Osteoblast (primary cell): ENCODE measurements at places on chromosomes 3 and 15. TPM values are rescaled to one million over a fixed set of nuclear protein-coding genes. Genes with fewer than 3 reads are reported as not detected.

DNA sequence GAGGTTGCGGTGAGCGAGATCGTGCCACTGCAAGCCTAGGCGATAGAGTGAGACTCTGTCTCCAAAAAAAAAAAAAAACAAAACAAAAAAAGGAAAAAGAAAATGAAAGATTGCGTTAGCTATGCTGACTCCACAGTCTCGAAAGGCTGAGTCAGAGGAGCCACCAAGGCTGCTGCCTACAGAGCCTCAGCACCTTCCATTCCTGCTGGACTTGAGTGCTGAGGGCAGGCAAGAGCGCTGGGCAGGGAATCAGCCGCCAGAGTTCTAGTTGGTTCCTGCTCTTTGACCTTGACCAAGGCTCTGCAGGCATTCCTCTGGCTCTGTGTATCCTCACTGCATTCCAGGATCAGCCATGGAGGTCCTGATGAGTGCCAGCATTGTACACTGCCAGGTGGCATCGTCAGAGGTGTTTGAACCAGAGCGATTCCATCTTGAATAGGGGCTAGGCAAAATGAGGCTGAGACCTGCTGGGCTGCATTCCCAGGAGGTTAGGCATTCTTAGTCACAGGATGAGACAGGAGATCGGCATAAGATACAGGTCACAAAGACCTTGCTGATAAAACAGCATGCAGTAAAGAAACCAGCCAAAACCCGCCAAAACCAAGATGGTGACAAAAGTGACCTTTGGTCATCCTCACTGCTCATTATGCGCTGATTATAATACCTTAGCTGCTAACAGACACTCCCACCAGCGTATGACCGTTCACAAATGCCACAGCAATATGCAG is 5.9 kb downstream of the MESP2 start:
- no peak overlapping the region for H3K4me3 ChIP-seq
- H3K27ac ChIP-seq, result peak overlapping the region; percentile 19
- peaks cover 22% of the 10 kb centered on the region for H3K36me3 ChIP-seq
- DNase-seq, result peak; percentile 95
- no peaks in the 10 kb centered on the region for H3K27me3 ChIP-seq

Gene SH2D7
- total RNA-seq, result not detected in 2 replicates

Gene TLR9
- total RNA-seq, result not detected in 2 replicates

DNA sequence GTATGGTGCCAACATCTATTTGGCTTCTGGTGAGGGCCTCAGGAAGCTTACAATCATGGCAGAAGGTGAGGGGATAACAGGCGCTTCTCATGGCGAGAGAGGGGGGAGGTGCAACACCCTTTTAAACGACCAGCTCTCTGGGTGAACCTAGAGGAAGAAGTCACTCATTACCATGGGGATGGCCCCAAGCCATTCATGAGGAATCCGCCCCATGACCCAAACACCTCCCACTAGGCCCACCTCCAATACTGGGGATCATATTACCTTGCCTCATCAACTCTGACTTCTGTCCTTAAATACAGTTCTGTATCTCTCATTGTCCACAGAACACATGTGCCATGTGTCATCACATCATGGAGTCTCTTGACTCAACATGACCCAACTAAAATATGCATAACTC is 37.5 kb upstream of the CLRN1 start:
- H3K4me3 ChIP-seq, result no peak overlapping the region
- peaks cover 6% of the 10 kb centered on the region for H3K27me3 ChIP-seq
- no peaks in the 10 kb centered on the region for H3K4me1 ChIP-seq
- H3K27ac ChIP-seq, result no peak overlapping the region

GRCh38 chr3:176794406-176794805 is 402.9 kb downstream of the TBL1XR1 start:
- H3K4me3 ChIP-seq, result no peak overlapping the region
- no peak for DNase-seq
- no peak overlapping the region for H3K27ac ChIP-seq
- no peaks in the 10 kb centered on the region for H3K4me1 ChIP-seq

DNA sequence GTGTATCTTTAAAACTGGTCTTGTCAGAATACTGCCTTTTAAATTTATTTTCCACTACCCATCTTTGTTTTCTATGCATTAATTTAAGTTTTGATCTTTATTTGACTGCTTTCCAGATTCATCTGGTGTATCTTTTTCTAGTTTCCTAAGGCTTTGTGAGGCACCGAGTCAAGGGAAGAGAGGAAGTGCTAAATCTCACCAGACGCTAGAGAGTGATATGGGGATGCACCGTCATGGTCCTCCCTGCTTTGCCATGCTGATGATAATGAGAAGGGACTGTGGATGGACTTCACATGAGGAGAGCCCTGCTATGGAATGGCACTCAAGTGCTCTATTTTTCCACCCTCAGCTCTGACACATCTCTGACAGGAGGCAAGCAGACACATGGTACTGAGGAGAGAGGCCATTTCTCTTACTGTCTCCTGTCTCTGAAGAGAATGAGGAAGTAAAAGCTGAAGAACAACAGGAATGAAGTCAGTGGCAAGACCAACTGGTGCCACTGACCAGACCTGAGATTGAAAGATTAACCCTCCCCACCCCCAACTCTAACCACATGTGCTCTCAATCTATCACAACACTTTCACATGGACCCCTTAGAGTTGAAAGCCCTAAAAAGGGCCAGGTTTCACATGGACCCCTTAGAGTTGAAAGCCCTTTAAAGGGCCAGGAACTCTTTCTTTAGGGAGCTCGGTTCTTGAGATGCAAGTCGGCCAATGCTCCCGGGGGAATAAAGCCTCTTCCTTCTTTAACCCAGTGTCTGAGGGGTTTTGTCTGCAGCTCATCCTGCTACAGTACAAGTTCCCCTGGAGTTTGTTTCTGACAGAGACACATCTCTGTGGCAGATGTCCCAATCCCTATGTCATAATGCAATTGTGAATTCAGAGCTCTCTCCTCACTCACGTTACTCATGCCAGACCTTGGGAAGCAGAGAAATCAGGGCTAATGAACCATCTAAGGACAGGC is at the start of gene IQCF2:
TSS of gene IQCF2 (plus strand) at position 913 of the 963 bp plus-strand sequence. CDS start 52 bp downstream, outside the sequence.
- no peak for DNase-seq
- no peaks in the 10 kb centered on the region for H3K4me1 ChIP-seq

DNA sequence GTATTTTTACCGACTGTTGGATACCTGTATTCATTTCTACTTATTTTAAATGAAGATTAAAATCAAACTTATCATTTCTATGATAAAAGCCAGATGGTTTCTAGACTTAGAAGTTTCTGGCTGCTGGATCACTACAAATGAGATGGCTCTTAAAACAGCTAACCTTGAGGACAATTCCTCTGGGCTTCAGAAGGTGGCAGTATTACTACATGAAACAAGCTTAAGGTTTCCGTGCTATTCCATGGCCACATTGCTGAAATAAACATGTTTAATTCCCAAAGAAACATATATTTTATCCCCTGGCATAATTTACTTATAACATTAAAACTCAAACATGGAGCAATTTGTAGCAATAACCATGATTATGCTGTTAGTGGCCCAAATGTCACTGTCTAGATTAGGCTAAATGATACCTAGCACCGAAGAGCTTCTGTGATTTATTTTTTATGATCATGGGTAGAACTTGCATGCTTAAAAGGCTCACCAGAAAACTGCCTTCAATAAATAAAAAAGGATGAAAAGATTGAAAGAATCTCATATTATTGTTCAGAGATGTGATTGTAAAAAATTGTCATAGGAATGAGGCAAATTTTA is 204.0 kb upstream of the NANOGP8 start:
- peaks cover 14% of the 10 kb centered on the region for H3K4me1 ChIP-seq
- H3K4me3 ChIP-seq, result no peak overlapping the region
- no peak overlapping the region for H3K27ac ChIP-seq

Gene ZNF619
- 6.5 and 8.5 TPM in 2 replicates for total RNA-seq

Gene GOLGA8B
- 35.9 and 57.2 TPM in 2 replicates for total RNA-seq

- H3K36me3 ChIP-seq, result peaks cover 72% of the 10 kb centered on the region
- DNase-seq, result no peak
- H3K27ac ChIP-seq, result no peak overlapping the region
- H3K27me3 ChIP-seq, result no peaks in the 10 kb centered on the region
These were observed 11.0 kb upstream of the VPS39 start for GRCh38 chr15:42218953-42219592.

Gene SLC41A3
- 41.5 and 59.4 TPM in 2 replicates for total RNA-seq

GRCh38 chr15:68190048-68190447 is 15.1 kb downstream of the CALML4 start:
- H3K4me3 ChIP-seq, result no peak overlapping the region
- H3K36me3 ChIP-seq, result peaks cover 44% of the 10 kb centered on the region
- H3K27me3 ChIP-seq, result no peaks in the 10 kb centered on the region
- peaks cover 14% of the 10 kb centered on the region for H3K4me1 ChIP-seq
- no peak for DNase-seq

GRCh38 chr3:114327665-114328064 is 33.8 kb downstream of the TIGIT start:
- no peak overlapping the region for H3K4me3 ChIP-seq
- no peak for DNase-seq

DNA sequence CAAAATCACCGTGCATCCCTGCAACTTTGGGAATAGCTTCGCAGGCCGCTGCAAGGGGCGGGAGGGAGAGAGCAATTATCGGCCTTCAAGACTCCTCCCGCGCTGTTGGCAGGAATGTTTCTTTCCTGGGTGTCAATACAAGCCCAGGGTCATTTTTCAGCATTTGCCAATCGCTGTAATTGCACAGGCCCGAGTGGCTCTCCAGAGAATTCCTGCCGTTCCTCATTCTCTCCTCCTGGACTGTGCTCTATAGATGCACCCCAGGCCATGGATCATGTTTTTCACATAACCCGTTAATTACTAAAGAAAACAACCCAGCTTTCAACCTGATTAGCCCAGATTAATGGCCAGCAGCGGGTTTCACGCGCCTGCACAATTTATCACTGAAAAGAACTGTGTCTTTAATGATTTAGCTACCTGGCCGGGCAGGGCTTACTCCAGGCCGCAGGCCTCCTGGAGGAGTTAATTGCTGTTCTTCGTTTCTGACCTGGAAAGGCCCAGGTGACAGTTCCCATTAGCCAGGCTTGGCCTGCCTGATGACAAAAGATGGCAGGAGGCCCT is 144.3 kb downstream of the OPA1 start:
- no peak overlapping the region for H3K27ac ChIP-seq
- H3K36me3 ChIP-seq, result no peaks in the 10 kb centered on the region
- no peak for DNase-seq
- H3K4me1 ChIP-seq, result peaks cover 4% of the 10 kb centered on the region
- no peak overlapping the region for H3K4me3 ChIP-seq

- no peak overlapping the region for H3K27ac ChIP-seq
- DNase-seq, result no peak
- no peaks in the 10 kb centered on the region for H3K27me3 ChIP-seq
- no peaks in the 10 kb centered on the region for H3K4me1 ChIP-seq
- no peaks in the 10 kb centered on the region for H3K36me3 ChIP-seq
These were observed 277.1 kb downstream of the SUCLG2 start for GRCh38 chr3:67377299-67377698.

DNA sequence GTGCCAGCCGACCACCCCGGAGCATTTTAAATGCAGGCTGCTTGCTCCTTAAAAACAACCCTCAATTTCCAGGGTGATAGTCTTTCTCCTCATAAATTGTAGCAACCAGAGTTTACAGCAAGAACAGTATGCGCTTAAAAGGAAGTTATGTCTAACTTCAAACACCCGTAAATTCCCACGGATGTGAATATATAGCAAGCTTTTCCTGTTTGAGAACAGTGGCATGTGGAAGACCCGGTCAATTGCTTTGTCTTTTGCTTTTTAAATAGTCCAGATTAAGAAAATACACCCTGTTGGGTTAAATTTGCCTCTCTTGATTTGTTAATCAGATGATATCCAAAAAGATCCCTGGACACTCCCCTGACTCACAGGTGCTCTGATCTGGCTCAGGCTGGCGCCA is 20.8 kb downstream of the MRPS25 start:
- H3K27ac ChIP-seq, result no peak overlapping the region
- peaks cover 91% of the 10 kb centered on the region for H3K36me3 ChIP-seq
- no peaks in the 10 kb centered on the region for H3K27me3 ChIP-seq
- no peak overlapping the region for H3K4me3 ChIP-seq
- DNase-seq, result no peak

- no peak overlapping the region for H3K27ac ChIP-seq
- H3K4me1 ChIP-seq, result no peaks in the 10 kb centered on the region
- no peak for DNase-seq
- H3K4me3 ChIP-seq, result no peak overlapping the region
These were observed 23.8 kb downstream of the NANOGP8 start for GRCh38 chr15:35061161-35061824.

- H3K27ac ChIP-seq, result peak overlapping the region; percentile 83
- no peak for DNase-seq
- H3K27me3 ChIP-seq, result no peaks in the 10 kb centered on the region
- no peaks in the 10 kb centered on the region for H3K36me3 ChIP-seq
- H3K4me3 ChIP-seq, result peak overlapping the region; percentile 56
These were observed 25.7 kb downstream of the PCOLCE2 start for GRCh38 chr3:142863010-142863817.
